Activated CD4-positive, alpha-beta T cell treated with anti-CD3 and anti-CD28 coated beads for 36 hours (primary cell): ENCODE measurements at places on chromosomes 7 and 10.

DNA sequence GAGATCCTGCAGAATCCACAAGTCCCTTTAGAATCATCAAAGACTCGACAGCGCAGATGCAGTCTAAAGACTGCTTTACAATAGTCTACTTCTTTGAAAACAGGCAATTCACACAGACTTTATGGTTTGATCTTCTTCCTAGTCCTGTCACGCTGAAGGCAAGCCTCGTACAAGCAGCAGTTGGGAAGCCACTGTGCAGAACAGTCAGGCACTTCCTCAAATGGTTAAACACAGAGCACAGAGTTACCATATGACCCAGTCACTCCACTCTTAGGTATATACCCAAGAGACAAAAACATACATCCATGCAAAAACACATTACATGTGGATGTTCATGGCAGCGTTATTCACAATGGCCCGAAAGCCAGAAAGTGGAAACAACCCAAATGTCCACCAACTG, 41.4 kb downstream of the LRRC20 start:
- no peak for DNase-seq

DNA sequence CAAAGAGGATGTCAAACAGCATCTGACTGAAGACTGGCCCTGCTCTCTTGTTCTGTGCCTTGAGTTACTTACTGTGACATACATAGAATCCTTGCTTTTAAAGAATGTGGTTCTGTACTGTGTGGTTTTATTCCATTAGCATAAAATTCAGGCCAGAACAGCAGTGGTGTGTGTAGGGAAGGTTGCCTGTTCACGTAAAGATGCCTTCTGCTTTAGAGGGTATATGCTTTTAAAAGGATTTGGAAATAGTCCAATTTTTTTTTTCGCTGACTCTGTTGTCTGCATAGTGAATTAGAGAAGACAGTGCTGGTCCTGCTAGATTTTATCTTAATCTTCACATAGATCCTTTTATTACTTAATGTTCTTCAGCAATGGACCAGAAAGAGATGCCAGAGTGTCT, 470.8 kb upstream of the SEMA3A start:
- no peak for DNase-seq

DNA sequence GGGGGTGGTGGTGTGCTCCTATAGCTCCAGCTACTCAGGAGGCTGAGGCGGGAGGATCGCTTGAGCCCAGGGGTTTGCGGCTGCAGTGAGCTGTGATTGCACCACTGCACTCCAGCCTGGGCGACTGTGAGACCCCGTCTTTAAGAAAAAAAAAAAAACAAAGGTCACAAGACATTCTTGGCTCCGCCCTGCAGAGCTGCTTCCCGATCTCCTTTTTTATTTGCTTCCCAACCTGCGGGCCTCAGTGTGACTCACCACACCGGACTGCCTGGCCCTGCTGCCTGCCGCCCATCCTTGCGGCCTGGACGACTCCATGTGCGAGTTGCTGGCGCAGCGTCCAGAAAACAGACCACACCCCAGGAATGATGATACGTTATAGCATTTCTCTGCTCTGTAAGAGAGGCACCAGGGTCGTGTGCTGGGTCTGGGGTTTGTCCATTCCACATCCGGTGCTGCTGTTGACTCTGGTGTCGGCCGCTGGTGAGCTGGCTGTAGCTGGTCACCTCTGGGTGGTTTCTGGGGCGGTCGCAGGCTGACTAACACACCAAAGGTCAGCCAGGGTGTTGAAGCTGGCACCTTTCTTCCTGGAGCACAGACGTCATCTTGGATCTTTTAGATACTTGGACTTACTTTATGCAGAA, 123.6 kb downstream of the TCF7L2 start:
- no peak for DNase-seq

DNA sequence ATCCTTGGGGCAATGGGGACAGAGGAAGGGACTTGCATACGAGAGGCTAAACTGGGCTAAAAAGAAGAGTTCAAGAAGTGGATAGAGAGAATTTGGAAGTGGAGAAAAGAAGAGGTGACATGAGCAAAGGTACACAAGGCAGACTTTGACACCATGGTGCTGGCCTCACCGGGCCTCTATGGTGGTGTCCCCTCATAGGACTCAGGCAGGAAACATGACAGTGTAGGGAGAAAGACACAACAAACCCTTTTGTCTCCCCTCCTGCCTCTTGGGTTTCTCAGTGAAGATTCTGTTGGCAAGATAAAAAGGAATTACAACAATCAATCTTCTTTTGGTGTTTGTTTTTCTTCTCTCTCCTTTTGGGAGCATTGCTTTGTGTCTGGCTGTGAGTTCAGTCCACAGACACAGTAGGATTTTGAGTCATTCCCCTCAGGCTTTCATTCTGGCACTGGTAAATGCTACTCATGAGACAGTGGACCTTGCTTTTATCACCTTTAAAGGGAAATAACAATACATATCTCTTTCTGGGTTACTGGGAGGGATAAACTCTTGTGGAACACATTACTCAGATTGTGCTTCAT, 827.7 kb downstream of the TNS3 start:
- DNase-seq: no peak

- DNase-seq: no peak
Measured at GRCh38 chr7:45495618-45496017, 78.5 kb upstream of the ADCY1 start.

GRCh38 chr7:135392701-135393100, 117.2 kb downstream of the CNOT4 start:
- no peak for DNase-seq

DNA sequence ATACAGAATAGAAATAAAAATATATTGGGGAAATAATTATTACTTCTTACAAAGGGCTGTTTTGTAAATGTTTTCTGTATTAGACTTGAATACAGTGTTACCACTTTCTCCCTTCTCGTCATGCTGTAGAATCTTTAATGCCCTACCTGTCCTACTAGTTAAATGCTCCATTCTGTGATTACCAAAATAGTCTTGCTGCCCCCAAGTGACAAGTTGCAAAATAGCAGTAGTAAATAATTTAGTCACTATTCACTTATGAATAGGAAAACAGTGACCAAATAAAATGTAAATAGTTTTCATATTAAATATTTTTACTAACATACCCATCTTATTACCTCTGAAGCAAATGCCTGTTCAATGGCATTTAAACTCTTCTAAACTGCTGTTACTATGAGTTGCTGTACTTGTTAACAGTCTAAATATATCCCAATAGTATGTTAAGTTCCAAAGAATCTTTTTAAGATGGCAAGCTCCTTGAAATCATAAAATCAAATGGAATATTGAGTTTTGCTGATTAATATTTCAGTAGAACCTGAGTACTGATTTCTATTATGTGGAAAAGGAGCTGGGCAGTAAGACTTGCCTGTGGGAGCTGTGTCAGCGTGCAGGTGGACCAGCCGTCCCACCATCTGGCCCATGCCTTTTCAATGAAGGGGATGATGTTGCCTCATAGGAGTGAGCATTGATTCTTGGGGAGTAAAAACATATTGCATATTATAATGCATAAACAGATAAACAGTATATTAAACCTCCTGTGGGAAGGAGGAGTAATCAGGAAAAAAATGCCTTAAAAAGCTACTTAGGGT, 18.1 kb upstream of the OIT3 start:
- DNase-seq: no peak

- no peak for DNase-seq
Measured at GRCh38 chr10:3976718-3977117, 191.7 kb upstream of the KLF6 start.

DNA sequence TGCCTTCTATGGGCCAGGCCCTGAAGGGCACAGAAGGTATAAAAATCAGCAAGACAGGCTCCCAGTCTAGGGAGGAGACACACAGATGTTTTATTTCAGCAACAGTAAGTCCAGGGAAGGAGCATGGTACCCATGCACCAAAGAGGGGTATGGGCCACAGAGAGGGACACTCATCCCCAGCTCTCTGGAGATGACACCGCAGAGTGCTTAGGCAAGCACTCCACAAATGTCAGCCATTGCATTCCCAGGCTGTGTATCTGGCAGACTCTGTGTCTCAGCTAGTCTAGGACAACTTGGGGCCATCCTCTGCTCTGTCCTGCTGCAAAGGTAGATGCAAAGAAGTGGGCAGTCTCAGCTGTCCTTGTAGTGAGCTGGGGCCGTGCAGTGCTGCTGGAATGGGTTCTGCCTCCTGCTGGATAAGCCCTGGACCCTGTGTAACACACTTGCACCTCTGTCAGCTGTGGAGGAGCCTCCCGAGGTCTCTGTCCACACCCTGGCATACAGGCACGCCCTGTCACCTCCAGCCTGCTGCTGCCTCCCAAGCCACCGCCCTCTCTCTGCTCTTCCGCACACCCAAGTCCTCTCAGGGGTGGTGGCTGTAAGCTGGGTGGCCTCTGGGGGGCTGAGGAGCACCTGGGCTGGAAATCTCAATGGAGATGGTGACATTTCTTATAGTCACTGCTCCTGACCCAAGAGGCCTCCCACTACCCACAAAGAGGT, 57.6 kb downstream of the VOPP1 start:
- no peak for DNase-seq

DNA sequence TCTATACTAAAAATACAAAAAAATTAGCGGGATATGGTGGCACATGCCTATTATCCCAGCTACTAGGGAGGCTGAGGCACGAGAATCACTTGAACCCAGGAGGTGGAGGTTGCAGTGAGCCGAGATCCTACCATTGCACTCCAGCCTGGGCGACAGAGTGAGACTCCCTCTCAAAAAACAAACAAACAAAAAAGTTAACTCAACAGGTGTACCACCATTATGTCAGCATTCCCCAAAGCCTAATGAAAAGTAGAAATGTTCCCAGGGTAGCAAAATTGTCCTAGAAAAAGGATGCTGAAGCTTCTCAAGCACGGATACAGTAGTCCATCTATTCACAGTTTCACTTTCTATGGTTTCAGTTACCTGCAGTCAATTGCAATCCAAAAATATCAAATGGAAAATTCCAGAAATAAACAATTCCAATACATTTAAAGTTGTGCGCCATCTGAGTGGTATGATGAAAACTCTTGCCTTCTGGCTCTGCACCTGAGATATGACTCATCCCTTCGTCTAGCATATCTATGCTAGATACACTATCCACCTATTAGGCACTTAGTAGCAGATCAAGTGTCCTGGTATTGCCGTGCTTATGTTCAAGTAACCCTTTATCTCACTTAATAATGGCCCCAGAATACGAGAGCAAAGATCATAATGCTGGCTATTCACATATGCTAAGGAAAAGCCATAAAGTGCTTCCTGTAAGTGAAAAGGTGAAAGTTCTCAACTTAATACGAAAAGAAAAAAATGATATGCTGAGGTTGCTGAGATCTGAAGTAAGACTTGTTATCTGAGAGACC, 37.2 kb upstream of the SLC35G1 start:
- DNase-seq: no peak

- no peak for DNase-seq
Measured at GRCh38 chr10:58086144-58086762, 181.4 kb downstream of the IPMK start.

DNA sequence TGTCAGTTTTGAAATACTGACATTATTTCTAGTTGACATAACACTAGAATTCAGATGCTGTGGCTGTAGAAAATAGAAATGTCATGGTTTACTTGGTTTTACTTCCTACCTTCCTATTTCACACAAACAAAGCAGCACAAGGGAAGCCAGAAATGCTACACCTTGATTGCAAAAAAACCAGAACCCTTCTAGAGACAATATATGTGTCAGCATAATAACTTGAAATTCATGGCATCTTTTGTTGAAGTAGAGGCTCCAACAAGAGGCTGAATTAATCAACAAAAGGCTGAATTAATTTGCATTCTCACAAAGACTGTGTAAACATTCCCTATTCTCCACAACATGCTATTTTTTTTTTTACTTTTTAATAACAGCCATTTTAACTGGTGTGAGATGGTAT, 25.2 kb downstream of the ZNF117 start:
- DNase-seq: no peak

- no peak for DNase-seq
Measured at GRCh38 chr10:68231817-68232251, at the start of gene ATOH7. Gene ATOH7, minus strand, starts transcription at chr10:68232113. Its CDS starts 436 bp downstream, at chr10:68231677.

- DNase-seq: no peak
Measured at GRCh38 chr7:23357190-23358093, 58.3 kb downstream of the MALSU1 start.

DNA sequence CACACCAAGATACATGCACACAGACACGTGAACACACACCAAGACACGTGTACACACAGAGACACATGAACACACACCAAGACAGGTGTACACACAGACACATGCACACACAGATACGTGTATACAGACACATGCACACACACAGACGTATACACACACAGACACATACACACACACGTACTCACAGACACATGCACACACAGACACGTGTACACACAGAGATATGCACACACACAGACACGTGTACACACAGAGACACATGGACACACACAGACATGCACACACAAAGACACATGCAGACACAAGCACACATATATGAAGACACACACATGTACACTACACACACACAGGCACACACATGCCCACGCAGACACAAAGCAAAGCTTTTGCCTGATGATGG, 134.6 kb downstream of the TCERG1L start:
- no peak for DNase-seq

- no peak for DNase-seq
Measured at GRCh38 chr7:137992104-137992549, 9.8 kb downstream of the CREB3L2 start.

- no peak for DNase-seq
Measured at GRCh38 chr7:36605261-36606051, 118.8 kb downstream of the AOAH start.

DNA sequence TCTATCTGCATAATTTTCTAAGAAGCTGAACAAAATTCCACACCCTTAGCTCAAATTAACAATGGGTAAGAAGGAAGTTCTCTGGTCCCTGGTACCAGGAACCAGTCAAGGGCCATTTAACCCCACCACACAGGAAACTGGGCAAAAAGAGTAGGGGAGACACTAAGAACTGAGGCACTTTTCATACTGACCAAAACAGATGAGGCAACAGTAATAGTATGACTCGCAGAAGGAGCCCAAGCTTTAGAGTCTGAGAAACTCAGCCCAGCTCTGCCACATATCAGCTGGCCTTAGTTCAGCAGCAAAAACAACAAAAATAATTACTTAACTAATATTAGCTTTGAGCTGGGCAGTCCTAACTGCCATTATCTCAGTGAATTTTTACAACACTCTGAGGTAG, 221.2 kb downstream of the FAM107B start:
- DNase-seq: no peak

DNA sequence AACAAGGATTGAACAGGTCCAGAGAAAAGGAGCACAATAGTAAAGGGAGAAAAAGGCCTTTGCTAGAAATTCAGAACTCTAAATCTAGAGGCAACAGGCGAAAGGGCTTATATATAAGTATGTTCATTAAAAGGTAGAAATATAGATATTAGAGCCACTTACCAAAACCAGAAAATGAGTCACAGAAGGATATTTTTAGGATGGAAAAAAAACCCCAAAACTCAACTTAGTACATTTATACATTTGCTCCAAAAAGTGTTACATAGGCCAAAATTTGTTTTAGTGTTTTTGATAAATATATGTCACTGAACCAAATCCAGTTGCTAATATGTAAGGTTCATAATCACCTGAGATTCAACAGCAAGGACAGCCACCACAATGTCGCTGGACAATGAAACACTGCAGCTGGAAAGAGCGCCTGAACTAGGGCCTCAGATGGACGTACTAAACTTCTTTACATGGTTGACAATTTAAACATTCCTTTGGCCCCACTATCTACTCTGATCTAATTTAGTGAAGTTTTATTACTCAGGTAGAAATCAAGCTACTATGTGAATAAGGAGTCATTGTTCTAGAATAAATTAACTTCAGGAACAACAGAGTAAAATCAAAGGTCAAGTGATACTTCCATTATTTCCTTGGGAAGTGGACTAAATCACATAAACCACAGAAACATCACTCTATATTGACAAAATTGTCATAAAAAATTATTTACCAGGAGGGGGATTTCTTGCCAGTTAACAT, 10.9 kb downstream of the FAM3C start:
- DNase-seq: no peak

GRCh38 chr7:391961-392524, 102.1 kb downstream of the FOXL3 start:
- peak; percentile 2 for DNase-seq
